ENCODE measurements at places on chromosomes 2 and 18.

DNA sequence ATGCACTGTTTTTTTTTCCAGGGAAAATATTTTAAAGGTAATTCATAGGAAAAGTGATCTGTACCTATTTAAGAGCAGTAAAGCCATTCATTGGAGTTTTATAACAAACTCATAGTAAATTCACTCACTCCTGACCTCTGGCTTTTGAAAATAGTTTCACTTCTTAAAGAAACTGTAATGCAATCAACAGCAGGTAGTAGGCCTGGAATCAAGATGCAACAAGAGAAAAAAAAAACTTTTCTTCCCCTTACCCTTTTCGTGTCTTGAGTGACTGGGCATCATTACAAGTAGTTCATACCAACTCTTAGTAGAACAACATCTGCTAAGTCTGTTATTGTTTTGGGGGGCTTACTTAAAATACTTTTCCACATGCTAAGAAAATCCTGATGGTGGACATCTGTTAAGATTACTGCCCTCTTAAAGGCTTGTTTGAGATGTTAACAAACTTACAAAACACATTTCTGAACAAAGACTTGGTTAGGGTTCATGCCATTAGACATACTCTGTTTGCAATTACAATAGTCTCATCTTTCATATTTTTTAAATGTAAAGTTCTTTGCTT lies 164.1 kb upstream of the FOSL2 start:
- no peak for DNase-seq

- DNase-seq = no peak
These were observed 144.3 kb downstream of the VAPA start for GRCh38 chr18:10057894-10058791.

DNA sequence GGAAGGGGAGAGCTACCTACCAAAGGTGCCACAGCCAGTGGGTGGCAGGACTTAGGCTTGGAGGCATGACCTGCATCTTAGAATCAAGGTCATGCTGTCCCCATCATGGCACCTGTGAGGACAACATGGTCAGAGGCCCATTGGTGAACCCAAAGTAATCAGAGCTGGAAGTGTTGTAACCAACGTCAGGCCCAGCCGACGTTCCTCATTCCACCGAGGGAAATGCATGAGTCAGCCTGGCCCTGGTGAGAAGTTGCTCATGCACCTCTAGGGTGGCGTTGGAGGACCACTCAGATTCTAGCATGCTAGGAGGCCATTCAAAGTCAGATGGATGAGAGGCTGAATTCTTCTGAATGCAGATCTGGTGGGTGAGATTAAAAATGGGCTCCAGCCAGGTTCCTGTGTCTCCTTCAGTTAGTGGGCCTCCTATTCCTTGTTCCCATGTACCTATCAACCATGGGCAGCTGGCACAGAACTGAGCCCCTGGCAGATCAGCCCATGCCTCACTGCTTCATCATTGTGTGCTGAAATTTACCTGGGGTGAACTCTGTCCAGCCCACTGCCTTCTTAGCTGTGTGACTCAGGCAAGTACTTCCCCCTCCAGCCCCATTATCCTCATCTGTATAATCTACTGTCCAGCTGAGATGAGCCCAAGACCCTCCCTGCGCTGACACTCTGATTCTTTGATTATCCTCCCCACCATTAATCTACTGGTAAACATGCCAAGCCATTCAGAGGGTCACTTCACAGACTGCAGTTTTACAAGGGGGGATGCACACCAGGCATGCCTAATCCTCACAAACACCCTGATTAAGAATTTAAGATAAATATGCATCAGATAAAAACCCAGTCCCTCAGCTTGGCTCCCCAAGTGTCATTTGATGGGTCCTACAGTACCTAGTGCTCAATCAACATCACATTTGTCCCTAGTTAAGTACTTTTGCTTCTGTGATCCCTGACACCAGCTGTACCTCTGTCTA lies 14.0 kb downstream of the SLC14A2 start:
- DNase-seq = no peak

GRCh38 chr2:190507135-190507534 lies 27.4 kb downstream of the NEMP2 start:
- DNase-seq = no peak

DNA sequence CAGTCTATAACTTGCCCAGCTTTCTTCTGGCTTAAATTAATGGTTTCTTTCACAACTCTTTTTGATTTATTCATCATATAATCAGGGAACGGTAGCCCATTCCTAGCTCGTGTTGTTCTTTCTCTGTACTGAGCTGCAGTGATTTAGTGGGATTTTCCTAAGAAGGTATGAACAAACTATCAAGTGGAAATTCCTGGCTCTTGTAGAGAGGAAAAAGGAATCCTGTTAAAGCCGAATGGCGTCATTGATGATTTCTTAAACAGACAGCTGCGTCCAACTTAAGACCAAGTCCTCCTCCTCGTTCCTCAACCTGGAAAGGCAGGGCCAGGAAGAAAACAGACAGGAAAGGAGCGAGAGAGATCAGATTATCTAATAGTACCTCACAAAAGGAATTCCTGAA lies 69.2 kb upstream of the CABLES1 start:
- DNase-seq = no peak

GRCh38 chr2:99507937-99508818 lies 18.4 kb upstream of the REV1 start:
- DNase-seq = no peak

DNA sequence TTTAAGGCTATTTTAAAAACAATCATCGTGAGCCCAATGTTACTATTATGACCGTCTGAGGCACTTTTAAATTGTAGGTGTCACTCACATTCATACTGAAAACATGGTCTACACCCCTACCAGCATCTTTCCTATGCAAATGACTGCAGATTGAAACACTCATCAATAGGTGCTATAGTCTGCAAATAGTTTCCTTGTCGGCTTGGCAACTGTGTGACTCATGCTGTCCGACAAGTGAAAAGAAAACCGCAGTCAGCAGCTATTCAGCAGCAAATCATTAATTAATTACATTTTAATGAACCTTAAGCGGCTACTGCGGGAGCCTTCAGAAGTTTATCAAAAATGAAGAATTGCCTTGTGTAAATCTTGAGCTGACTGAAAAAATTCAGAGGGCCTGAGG lies 134.4 kb downstream of the FIGN start:
- no peak for DNase-seq

DNA sequence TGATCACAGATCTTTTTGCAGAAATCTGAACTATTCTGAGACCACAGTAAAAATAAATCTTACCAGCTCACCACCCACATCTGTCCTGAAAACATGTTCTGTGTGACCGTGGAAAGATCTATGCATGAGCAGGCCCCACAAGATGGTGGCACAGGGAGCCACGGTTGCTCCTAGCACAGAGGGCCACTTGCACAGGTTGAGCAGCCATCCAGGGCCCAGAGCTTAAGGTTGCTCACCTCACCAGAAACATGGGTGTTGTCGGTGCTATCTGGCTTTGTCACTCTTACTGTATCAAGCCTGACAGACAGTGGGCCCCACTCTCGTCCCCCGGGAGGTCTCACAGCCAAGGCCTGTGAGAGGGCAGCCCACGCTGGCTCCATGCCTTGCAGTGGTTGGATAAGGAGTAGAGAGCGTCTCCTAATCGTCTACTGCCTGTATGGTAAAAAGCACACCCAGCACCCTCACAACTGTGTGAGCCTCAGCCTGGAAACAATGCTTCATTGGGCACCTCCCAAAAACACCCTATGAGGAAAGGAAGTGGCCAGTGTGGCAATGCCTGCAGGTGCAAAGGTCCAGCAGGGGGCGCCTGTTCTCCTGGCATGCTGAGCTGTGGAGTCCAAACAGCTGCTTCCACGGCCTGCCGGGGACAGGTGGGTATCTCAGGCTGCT lies 19.6 kb downstream of the TUBB6 start:
- peak; percentile 49 for DNase-seq

DNA sequence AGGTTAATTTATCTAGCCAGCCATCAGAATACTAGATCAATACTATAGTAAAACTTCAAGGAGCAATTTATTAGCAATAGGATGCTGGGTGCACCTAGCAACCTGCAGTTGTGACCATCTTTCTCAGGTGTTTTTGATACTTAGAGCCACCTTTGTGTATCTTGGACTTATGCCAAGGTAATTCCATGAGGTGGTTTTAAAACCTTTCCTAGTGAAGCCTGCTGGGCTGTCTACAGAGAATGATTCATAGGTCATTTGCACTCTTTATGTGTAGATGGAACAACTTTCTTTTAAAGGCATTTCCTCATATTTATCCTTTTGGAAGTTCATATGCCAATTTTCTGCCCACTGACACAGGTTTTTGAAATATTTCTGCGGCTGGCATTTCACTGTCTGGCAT lies 1030.1 kb upstream of the POU3F3 start:
- no peak for DNase-seq

DNA sequence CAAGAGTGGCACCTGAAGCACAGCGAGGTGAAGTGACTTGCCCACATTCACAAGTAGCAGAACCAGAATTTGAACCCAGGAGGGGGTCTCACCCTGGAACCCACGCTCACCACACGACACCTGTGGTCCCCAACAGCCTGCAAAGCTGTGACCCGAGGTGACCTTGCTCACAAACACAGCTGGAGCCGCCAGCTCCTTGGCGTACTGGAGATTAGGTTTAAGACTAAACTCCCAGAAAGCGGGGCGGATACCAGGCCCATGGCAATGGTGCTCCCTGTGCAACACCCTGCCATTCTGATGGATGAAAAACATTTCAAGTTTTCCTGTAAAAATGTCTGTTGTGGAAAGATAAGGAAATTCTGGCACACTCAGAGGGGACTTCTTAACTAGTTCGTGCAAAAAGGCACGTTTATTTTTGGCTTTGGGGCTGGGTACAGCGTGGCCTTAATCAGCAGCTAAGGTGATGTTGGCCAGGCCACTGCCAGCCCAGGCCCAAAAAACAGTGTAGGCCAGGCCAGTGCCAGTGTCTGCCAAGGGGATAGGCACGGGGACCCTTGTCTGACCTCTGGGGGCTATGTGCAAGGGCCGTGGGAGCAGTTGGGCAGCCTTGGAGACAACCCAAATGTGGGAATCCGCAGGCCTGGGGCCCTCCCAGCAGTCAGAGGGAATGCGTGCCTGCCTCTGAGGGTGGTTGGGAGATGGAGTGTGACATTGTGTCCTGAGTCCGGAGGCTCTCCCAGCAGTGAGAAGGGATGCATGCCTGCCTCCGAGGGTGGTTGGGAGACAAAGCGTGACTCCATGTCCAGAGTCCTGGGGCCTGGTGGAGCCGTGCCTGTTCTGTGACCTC lies 185.0 kb upstream of the HS6ST1 start:
- DNase-seq = no peak

- DNase-seq = no peak
These were observed 12.6 kb downstream of the DRC1 start for GRCh38 chr2:26414311-26414710.

DNA sequence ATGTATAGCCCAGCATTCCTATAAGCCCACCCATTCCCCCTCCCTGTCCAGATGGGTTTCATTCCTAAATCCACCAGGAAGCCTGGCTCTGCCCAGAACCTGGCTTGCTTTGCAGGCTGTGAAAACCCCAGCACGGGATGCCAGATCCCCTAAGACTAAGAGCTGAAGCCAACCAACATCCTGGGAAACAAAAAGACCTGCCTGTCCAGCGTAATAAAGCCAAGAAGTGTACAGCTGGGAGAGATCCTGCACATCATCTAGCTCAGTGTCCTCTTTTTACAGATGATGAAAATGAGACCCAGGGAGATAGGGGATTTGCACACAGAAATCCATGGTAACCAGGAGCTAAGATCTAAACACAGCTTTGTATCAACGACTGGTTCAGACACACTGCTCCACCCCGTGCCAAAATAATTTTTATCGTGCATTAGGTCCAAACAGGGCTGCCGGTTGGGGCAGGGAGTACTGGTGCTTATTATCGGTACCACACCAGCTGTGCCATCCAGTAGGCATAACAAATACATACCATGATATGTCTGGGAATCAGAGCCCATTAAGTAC lies 2.9 kb downstream of the RND3 start:
- DNase-seq = no peak

DNA sequence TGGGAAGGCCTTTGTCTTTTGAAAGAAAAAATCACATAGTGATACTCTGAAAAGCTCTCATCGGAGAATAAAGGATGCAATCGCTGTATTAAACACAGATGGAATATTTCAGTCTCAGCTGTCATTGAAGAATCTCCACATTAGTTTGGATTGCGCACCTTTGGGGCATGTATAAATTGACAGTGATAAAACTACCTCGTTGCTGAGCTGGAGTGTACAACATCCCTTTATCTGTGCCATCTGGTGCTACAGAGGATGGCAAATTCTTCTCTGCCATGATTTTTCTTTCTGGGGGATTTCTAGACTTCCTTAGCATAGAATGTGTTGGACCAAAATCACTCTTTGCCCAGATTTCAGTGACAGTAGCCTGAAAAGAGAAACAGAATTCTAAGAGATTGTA lies 185.3 kb downstream of the PARD3B start:
- no peak for DNase-seq

- DNase-seq = no peak
These were observed at the start of gene NXPH2 for GRCh38 chr2:138779781-138780445. TSS of gene NXPH2 (minus strand) at chr2:138780390. CDS start at chr2:138780241, 149 bp downstream.

- no peak for DNase-seq
These were observed 52.1 kb upstream of the PEX13 start for GRCh38 chr2:60965499-60965785.

DNA sequence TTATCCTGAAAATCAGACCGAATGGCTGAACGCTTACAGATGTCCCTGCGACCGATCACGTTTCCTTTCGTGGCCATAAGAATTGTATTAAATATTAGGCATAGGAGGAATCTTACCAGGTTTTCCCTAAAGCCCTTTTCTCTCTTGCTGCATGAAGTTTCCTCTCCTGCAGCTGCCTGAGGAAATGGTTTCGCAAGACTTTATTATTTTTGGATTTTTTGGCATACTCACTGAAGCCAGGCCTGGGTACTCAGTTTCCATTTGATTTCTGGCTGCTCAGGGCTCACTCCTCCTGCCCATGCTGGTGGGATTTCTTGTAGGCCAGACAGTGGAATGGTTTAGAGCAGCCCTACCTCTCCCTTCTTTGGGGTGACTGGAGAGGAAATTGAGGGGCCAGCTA lies 114.0 kb downstream of the KLHL29 start:
- DNase-seq = no peak

GRCh38 chr2:174595891-174596397 lies 1.7 kb downstream of the WIPF1 start:
- no peak for DNase-seq

- DNase-seq = no peak
These were observed 59.9 kb upstream of the TGFA start for GRCh38 chr2:70613521-70613920.

DNA sequence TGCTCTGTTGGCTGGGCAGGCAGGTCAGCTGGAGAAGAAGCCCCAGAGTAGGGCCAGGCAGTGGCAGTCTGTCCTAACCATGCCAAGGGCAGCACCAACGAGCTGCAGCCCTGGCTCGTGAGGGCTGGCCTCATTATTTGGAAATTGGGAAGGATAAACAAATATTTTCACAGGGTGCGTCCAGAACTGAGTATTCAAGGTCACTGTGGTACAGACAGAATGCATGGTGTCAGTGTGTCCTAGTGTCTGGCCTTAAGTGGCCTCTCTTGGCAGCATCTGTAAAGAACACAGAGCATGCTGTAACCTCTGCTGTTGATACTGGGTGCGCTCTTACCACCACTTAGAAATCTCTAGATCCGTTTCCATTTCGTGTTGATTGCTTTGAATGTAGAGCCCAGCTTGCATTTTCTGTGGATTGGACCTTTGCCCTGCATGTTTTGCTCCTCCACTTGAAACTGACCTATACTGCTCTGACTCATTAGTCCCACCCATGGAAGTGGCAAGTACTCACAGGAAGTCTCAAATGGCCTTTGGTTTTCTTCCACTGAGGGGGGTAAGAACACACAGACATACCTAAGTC lies 88.2 kb downstream of the GREB1L start:
- DNase-seq = no peak
